ENCODE measurements at places on chromosomes 12 and 14. TPM values are rescaled to one million over a fixed set of nuclear protein-coding genes. Genes with fewer than 3 reads are reported as not detected.

The C12orf54 gene
- total RNA-seq = 2.4 TPM

The PRB2 gene
- total RNA-seq = not detected

The SETD1B gene
- total RNA-seq = 26.3 TPM

- no peak for DNase-seq
Measured at GRCh38 chr14:68413509-68413908, 379.4 kb downstream of the ZFP36L1 start.

DNA sequence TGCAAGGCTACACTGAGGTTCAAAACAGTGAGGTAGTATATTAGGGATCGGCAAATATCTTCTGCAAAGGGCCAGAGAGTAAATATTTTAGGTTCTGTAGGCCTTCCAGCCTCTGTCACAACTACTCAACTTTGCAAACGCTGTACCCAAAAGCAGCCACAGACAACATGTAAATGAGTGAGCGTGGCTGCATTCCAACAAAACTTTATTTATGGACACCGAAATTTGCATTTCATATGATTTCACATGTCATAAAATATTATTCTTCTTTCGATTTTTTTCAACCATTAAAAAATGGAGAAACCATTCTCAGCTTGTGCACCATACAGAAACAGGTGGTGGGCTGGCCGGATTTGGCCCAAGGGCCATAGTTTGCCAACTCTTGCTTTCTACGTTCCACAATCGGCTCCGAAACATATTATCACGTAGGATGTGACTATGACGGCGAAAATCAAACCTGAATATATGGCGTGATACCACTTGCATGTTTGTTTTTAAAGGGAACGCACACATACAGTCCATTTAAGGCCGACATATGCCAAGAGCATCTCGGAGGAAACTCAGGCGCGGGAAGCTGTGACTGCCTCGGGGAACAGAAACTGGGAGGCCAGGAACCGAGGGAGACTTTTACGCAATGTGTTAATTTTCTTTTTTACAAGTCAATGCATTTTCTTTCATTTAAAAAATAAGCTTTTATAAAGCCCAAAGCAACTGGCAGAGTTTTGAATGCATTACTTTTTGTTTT lies 7.1 kb downstream of the NCOR2 start:
- no peak for DNase-seq

All from sciatic nerve (tissue), 2 donors.